ENCODE measurements at places on chromosomes 7 and 10.

GRCh38 chr10:15370212-15370855 lies 755 bp downstream of the FAM171A1 start:
- DNase-seq: no peak

- DNase-seq: no peak
Observed at GRCh38 chr7:149217570-149217969, 21.9 kb upstream of the ZNF212 start.

GRCh38 chr10:118710487-118710886 lies 44.3 kb downstream of the CACUL1 start:
- DNase-seq: no peak

DNA sequence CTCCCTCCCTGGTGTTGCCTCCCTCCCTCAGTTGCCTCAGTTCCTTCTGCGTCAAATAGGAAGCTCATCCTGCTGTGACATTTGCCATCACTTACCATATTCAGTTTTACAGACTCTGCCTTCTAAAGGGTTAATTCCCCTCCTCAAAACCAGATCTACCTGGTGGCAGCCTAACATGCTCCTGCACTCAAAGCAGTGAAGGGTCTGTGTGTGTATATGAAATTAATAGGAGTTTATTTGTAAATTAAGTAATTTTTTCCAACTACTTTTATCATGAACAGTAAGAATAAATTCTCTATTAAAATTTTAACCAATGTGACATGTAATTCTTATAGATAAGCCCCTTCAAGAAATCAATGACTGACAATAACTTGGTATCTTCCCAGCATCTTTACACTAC lies 158.6 kb upstream of the INSYN2A start:
- no peak for DNase-seq

GRCh38 chr10:78937800-78938694 lies 130.7 kb upstream of the ZMIZ1 start:
- no peak for DNase-seq

DNA sequence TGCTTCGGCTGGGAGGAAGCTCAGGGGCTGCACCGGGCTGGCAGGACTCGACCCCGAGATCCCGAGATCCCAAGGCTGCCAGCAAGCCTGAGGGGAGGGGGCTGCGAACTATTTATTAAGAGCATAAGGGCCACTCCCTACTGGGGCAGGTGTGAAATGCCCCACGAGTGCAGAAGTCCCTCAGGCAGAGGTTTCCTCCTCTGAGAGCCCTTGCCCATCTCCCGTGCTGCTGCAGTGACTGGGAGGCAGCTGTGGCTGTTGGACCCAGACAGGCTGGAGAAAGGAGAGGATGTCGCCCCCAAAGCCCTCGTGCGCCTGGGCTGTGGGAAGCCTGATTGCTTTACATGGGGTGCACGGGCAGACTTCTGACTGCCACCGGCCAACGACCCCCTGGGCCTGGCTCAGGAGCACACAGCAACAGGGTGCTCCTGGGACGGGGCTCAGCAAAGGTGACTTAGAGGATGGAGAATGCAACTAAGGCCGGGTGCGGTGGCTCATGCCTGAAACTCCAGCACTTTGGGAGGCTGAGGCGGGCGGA lies 39.8 kb downstream of the RGS10 start:
- DNase-seq: no peak

DNA sequence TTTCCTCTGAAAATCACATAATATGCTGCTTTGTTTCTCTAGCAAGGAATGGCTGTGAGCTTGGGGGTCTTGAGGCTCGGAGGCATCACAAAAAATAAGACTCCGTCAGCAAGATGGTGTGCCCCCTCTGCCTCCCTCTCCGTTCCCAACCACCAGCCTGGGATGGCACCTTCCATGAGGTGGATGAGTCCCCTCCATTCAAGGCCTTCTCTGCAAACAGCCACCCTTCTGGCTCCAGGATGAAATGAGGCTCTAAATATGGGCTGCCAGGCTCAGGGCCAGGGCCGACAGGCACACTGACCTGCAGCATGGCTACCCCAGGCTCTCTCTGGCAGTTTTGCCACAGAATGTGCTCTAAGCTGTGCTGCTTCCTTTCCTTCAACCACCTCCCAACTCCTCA lies 521.5 kb downstream of the PTPRN2 start:
- no peak for DNase-seq

DNA sequence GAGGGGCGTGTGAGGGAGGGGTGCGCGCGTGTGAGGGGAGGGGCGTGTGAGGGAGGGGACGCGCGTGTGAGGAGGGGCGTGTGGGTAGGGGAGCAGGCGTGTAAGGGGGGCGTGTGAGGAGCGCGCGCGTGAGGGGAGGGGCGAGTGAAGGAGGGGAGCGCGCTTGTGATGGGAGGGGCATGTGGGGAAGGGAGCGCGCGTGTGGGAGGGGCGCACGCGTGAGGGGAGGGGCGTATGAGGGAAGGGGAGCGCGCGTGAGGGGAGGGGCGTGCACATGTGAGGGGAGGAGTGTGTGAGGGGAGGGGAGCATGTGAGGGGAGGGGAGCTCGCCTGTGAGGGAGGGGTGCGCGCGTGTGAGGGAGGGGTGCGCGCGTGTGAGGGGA lies 19.1 kb downstream of the MXI1 start:
- peak; percentile 84 for DNase-seq

GRCh38 chr10:44087403-44087802 lies 297.5 kb downstream of the CXCL12 start:
- no peak for DNase-seq

GRCh38 chr10:33416209-33416608 lies 81.7 kb upstream of the NRP1 start:
- DNase-seq: no peak

DNA sequence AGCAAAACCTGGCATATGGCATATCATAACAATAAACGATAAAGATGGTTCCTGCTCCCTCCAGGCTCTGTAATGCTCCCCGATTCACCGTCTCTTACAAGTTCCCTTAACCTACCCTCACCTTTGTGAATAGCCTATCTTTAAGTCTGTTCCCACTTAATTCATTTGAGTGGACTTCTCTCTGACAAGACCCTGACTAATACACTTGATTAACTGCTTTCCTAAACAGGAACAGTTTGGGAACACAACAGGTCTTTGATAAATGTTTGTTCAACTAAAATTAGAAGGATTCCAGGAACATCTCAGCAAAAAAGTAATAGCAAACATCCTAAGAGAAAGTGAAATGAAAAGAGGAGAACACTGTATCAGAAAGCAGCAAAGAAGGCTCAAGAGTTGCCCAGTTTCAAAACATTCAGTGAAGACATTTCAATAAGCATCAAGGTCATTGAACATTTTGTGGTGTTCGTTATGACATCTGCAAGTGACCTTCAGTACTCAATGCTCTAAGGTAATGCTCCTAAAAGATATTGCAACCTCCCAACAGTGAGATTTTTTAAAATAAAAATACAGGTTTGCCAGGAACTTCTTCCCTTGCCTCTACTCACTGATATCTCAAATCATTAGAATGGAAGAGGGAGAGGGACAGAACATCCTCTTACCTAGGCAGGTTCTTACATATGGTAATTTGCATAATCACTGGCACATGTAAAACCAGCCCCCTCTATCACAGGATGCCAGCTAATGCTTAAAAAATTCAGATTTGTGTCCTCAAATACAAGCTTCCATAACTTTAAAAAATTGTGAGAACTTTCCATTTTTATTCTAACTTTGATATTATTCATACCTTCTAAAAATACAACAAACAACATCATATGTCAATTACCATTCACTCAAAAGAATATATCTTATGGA lies 11.4 kb upstream of the ARHGAP12 start:
- DNase-seq: no peak

DNA sequence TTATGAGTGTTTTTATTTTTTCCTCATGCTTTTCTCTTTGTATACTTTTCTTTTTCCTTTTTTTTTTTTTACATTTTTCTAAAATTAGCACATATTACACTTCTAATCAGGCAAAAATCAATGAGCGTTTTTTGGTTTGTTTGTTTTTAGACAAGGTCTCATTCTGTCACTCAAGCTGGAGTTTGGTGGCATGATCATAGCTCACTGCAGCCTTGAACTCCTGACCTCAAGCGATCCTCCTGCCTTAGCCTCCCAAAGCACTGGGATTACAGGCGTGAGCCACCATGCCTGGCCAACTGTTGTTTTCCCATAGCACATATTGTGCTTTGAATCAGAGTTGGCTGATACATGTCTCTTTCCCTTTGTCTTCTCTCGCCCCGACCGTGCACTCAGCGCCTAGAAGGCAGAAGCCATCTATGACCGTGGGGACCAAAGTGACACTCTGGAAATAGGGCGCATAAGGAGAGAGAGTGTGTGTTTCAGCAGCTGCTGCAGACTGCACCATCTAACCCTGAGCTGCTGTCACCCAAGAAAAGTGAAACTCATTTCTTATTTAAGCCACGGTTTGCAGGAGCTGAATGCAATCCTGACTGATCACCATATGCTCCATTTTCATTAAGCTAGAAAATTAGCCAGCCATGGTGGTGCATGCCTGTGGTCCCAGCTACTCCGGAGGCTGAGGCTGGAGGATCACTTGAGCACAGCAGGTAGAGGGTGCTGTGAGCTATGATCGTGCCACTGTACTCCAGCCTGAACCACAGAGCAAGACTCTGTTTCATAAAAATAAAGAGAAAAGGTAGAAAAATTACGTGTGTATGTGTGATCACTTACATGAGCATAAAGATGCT lies 41.4 kb upstream of the GTF2I start:
- no peak for DNase-seq

GRCh38 chr10:63767138-63767801 lies 246.1 kb downstream of the REEP3 start:
- no peak for DNase-seq

- no peak for DNase-seq
Observed at GRCh38 chr10:112404617-112405016, 30.7 kb downstream of the ACSL5 start.

GRCh38 chr7:96855139-96855538 lies 145.5 kb upstream of the SEM1 start:
- no peak for DNase-seq

- no peak for DNase-seq
Observed at GRCh38 chr7:77698042-77698625, 1.9 kb downstream of the RSBN1L start.

- DNase-seq: no peak
Observed at GRCh38 chr7:72334698-72335097, 77.4 kb downstream of the CALN1 start.
